Activated naive CD4-positive, alpha-beta T cell (primary cell): ENCODE measurements at places on chromosomes 3 and 15.

GRCh38 chr15:45448066-45448915 lies 69.9 kb upstream of the GATM start:
- DNase-seq: no peak

DNA sequence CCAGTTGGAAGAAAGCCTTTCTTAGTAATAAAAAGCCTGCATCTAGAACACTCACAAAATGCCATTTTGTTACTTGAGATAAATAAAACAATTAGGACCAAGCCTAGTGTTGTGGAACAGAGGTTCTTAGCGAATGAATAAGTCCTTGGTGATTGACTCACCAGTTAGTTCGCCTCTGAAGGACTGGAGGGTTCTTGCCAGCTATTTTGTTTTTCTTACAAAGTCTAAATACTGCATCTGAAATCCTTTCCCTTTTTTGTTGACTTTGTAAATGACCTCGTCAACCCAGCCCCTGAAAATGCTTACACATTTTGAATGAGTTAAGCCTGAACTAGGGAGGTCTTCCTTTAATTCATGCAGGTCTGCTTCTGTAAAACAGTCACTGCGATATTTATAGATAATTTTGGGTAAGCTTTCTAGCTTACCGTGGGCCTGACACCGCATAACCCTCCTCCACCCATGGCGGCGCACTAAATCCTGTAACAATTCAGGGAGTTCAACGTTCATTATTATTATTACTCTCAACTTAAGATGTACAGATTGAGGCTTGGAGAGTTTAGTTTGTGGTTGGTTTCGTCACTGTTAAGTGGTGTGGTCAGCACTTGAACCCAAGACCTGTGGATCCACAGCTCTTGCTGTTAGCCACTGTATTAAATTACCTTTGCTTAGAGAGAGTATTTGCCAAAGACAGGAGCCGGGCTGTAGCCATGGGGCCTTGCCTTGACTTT lies 45.0 kb upstream of the SACM1L start:
- no peak for DNase-seq

DNA sequence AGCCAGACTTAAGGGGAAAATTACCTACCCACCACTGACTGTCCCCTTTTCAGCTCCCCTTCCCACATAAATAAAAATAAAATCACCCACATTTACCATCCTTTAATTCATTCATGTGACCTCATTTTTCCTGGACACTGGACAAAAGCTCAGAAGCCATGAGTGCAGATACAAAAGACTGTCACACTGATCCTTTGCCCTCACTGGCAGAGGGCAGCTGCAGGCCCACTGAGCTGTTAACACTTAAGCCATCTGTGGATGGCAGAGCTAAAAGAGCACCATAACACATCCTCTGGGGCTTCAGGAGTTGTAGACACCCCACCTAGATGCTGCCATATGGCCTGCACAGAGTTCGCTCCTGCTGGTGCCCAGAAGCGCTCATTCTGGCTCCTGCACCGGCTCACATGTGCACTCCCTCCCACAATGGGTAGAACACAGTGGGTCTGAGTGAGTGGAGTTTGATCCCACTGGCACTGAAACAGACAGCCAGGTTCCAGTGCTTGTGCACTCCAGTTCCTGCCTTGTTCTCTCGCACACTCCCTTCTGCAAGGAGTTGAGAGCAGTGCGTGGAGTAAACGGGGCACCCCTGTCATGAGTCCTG lies 38.8 kb downstream of the EDC3 start:
- no peak for DNase-seq

DNA sequence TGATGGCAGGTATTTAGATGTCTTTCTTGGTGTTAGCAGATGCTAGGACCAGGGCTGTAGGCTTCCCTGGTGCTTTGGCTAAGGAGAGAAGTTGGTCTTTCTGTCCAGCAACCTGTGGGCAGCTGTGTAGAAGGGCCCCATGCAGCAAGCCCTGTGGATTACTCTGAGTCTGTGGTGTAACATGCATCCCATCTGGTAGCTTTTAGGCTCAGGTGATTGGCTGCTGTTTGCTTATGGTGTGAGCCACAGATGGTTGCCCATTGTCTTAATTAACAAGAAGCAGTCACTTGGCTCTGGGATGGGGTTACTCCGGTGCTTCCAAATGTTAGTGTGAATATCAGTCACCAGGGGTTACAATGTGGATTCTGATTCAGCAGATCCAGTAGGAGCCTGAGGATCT lies 368.6 kb upstream of the C2CD4B start:
- no peak for DNase-seq

DNA sequence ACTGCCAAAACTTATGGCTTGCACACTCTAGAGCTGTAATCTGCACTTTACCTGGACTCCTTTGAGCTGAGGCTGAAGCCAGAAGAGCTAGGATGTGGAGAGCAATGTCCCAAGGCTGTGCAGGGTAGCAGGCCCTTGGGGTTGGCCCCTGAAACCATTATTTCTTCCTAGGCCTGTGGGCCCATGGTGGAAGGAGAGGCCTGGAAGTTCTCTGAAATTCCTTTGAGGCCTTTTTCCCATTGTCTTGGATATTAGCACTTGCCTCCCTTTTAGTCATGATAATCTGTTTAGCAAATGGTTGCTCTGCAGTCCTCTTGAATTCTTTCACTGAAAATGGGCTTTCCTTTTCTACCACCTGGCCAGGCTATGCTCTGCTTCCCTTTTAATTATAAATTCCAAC lies 102.0 kb upstream of the SGO1 start:
- DNase-seq: no peak

- DNase-seq: no peak
These were observed 32.0 kb upstream of the ITGA11 start for GRCh38 chr15:68463996-68464395.

DNA sequence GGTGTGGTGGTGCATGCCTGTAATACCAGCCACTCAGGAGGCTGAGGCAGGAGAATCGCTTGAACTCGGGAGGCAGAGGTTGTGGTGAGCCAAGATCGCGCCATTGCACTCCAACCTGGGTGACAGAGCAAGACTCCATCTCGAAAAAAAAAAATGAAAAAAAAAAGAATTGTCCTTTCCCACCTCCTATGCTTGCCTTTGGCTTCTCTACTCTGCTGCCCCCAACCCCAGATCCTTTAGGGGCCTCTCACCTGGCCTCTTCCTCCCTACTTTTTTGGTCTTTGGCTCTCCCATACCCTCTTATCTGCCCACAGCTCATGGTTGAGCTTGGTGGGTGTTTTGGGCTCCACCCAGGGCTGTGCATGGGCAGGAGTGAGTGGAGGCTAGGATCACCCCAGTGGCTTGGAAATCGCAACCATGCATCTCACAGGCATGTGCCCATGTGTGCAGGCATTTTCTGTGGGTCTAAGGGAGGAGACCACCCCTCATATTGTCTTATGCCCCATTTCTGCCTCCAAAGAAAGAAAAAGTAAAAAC lies 2.1 kb upstream of the SHISA5 start:
- no peak for DNase-seq

DNA sequence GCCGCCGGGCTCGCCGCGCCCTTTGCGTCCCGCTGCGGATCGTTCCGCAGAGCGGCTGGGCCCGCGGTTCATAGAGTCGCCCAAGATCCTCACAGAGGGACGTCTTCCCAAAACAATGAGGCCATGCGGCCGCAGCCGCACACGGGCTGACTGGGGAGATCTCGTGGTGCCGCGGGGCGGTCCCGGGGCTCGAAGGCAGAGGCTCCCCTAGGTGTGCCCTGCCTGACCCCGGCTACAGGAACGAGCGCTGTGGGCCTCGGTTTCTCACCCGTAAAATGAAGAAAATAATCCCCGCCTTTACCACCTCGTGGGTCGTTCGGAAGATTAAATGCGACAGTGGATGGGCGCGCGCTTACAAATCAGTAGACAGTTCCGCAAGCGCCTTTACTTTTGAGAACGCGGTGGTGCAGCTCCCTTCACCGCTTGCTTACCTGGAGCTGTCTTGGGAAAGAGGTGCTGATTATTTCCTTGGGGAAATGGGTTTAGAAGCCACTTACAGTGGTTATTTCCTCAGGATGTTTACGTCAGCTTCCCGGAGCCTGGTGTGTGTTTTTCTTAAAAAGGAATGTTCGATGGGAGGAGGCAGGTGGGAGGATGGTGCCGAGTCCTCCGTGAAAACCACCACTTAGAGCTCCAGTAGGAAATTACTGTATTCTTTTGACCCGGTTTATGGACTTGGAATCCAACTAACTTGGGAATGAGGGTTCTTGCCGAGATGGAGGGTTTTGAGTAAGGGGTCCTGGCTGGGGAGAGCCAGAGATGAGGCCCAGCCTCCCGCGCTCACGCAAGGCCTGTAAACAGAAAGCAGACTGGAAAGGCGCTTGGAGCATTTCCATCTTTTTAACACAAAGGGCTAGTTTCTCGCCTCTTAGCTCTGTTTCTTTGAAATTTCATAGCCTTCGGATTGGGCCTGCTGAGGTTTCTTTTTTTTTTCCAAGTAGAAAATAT lies 1.9 kb upstream of the MEX3B start:
- no peak for DNase-seq

- DNase-seq: no peak
These were observed 1.4 kb upstream of the CHMP2B start for GRCh38 chr3:87225659-87226058.

GRCh38 chr3:121515313-121515712 lies 30.5 kb downstream of the POLQ start:
- DNase-seq: no peak

DNA sequence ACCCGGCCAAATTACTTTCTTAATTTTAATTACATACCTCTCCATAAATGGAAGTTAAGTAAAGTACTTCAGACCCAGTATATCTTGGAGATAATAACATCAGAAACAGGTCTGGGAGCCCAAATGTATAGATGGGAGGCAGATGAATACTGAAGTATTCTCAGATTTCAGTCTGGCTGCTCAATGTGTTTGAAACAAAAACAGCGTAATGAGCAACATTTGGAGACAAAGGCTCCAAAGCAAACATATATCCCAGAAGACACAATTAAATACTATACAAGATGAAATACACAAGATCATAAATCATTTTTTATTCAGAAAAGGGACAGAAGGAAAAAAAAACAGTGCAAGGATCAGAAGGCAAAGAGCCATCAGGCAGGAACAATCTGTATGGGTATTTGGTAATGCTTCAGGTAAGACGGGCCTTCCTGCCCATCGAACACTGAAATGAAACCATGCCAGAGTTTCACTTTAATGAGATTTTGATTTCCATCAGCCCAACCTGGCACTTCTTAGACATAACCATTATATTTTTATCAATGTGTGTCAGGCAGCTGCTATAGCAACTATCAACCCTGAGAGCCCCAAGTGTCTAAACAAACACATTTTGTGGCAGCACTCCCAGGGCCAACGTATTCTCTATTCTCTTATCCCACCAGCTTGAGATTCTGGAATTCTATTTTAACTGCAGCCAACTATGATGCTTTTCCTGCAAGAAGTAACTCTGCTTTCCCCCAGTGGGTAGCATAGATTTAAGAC lies 210.8 kb downstream of the STT3B start:
- no peak for DNase-seq

GRCh38 chr15:34125945-34126344 lies 24.1 kb downstream of the PGBD4 start:
- no peak for DNase-seq

DNA sequence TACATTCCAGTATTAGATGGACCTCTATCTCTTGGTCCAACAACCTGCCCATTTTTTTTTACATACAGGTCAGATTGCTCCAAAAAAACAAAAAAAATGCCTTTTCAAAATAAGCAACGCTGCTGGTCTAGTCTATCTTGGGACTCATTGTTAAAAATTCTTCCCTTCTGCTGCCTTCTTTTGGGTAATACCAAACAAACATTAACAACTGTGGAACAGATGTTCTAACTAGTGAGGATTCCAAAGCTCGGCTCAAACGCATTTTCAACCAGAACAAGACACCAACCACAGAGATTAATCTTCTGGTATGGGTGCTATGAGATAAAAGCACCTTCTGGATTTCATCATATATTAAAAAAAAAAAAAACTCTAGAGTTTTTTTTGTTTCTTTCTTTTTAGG lies 24.7 kb downstream of the ARHGAP31 start:
- no peak for DNase-seq

DNA sequence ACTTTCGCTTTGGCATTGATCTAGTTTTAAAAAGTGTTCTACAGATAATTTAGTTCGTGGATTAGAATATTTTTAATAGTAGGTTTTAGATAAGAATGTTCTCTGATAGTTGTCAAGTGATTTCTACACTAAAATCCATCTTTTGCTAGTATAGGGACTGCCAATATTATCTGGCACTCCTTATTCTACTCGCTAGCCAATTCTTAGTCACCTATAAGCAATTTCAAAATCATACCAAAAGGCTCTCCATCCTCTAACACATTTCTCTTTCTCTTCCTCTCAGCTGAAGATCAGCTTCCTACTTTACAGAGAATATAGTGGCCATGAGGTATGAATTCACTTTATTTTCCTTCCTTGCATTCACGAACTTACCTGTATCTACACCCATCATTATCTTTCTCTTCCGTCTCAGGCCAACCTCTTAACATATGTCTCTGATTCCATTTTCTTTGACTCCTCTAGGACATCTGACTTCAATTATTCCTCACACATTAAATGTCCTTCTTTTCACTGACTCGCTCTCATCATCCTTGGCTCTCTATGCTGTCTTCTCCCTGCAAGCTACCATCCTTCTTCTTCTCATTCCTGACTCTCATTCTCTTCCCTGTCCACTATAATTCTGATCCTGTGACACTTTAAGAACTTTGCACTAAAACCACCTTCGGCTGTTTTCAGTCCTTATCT lies 35.5 kb downstream of the C3orf80 start:
- no peak for DNase-seq

GRCh38 chr15:83999396-84000135 lies 236.0 kb upstream of the GOLGA6L4 start:
- no peak for DNase-seq

DNA sequence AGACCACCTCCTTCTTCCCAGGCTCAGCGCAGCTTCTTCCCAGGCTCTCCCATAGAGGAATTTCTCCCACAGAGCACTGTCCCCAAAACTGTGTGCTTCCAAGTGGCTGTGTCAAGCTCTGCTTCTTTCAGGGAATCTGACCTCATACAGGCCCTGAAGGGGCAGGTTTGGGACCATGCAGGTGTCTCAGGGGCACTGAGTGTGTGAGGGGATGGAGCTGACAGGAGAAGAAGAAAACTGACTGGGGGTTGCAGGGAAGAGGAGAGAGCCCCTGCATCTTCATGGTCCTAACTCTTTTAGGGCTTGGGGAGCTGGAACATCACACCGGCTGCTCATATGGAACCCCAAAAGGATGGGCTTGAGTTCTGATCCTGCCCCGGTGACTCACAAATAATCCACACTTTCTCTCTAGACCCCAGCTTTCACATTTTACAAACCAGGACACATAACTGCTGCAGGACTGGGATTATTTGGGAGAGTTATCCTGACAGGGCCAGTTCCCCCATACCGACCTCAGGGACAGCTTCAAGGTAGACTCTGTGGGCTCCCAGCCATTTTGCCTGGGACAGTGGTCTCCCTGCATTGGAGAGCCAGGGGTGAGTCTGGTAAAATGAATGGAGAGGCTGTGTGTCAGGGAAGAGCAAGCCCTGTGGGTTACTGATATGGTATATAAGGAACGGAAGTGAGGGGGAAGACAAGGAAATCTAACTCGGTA lies 316.1 kb downstream of the TLE3 start:
- DNase-seq: no peak

GRCh38 chr3:47443611-47443995 lies 32.1 kb downstream of the SCAP start:
- no peak for DNase-seq
